ENCODE measurements at places on chromosomes 1 and 21. TPM values are rescaled to one million over a fixed set of nuclear protein-coding genes. Genes with fewer than 3 reads are reported as not detected.

OR2M4 gene
- not detected for total RNA-seq

RTCA gene
- 40.1 TPM for total RNA-seq

TMIGD3 gene
- total RNA-seq = 5.0 TPM

ACOT11 gene
- total RNA-seq = 62.2 TPM

SPRR2E gene
- total RNA-seq = not detected

PDPN gene
- 1.0 TPM for total RNA-seq

OR2T2 gene
- total RNA-seq = not detected

LENEP gene
- total RNA-seq = 0.60 TPM

SLC25A24 gene
- total RNA-seq = 66.7 TPM

NTRK1 gene
- 0.79 TPM for total RNA-seq

GPR89B gene
- total RNA-seq = 8.4 TPM

KRTAP10-4 gene
- total RNA-seq = not detected

PRPF38A gene
- total RNA-seq = 45.2 TPM

CD53 gene
- total RNA-seq = 32.8 TPM

RIMKLA gene
- 18.9 TPM for total RNA-seq

LRRC53 gene
- not detected for total RNA-seq

RAB42 gene
- 3.5 TPM for total RNA-seq

TSPEAR gene
- not detected for total RNA-seq

CD1C gene
- total RNA-seq = 1.1 TPM

ZSCAN20 gene
- 8.8 TPM for total RNA-seq

C1orf141 gene
- not detected for total RNA-seq

KPRP gene
- total RNA-seq = not detected

Measured in mucosa of descending colon (tissue), 3 donors.